ENCODE measurements at places on chromosomes 3 and 15.
A peak's percentile ranks its signal among the peaks of the same experiment; 100 is the strongest.

GRCh38 chr3:184696697-184697096, 15.2 kb downstream of the MAGEF1 start:
- no peak for DNase-seq

GRCh38 chr15:39578851-39579486, 1.9 kb upstream of the THBS1 start:
- no peak for DNase-seq

DNA sequence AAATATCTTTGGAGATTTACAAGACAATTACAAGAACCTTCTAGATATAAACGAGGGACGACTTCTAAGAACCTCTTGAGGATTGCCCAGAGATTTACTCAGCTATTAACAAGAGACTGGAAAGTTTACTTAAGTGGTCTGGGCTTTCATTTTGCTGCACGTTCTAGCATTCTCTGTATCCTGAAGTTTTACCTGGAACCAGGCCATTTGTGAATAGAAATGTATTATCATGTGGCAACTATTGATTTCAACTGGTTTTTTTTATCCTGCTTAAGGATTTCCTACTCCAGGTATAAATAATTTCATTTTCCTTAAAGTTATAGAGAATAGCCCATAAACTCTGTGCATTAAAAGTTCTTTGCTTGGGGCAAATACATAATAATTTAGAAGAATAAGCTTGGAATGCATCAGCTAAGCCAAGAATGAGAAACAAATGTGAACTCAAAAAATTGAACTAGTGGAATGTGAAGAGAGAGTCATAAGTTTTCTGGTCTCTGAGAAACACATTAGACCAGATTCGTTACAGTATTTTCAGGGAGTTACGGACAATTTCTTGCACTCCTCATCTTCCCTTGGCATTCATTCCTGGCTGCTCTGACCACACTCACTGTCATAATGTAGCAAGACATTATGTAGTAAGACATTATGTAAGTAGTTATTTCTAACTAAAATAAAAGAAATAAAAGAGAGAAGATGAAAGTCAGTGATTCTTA, 1.3 kb downstream of the AQP9 start:
- no peak for DNase-seq

- no peak for DNase-seq
Measured at GRCh38 chr3:150165396-150166094, 194.8 kb upstream of the PFN2 start.

DNA sequence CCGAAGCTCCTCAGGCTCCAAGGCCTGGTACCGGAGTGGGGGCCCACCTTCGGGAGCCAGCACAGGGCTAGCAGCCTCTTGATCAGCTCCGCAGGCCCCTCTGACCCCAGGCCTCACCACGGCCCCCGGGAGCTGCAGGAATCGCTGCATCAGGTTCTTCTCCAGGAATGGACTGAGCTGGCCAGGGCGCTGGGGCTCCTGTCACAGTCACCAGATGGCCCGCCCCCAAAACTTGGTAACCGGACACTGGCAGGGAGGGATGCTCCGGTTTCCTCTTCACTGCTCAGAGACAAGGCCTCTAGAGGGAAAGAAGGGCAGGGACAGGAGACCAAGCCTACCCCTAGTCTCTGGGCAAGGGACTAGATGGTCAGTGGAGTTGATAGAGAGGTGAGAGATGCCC, 9.9 kb downstream of the AP3B2 start:
- DNase-seq: no peak

DNA sequence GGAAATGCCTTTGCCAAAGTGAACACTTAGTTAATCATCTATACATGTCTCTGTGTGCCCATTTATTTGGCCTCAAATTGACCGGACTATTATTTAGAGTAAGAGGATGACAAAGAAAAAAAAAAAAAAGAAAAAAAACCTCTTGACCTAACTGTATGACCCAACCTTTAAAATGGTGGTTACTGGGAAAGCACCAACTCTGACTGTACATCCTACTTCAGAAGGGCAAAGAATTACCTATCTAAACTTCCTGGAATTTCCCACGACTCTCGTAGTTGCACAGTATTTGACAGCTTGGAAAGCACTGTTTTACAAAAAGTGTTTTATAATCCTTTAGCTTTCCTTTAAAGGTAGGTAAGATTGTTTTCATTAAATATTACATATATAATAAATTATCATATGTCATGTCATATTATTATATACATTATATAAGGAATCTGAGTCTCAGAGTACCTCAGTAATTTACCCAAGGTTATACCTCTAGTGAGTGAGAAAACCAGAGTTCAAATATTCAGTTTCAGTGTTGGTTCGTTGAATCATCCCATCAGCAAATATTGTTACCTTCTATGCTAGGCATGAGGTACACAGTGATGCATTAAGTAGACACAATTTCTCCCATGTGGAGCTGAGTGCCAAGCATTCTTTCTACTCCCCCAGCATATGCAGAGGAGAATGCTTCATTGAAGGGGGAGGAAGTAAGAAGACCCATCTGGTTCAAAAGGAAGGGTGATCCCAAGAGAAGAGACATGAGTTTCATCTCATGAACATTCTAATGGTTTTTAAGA, 5.0 kb downstream of the BCL2A1 start:
- DNase-seq: no peak

GRCh38 chr3:46876313-46877300, 914 bp upstream of the PTH1R start:
- DNase-seq: no peak

GRCh38 chr3:38210141-38210757, 44.9 kb downstream of the OXSR1 start:
- DNase-seq: no peak

GRCh38 chr3:8574040-8574669, 70.4 kb downstream of the SSUH2 start:
- no peak for DNase-seq

GRCh38 chr3:7205962-7206361, 345.0 kb downstream of the GRM7 start:
- DNase-seq: no peak

GRCh38 chr3:123635217-123635616, 50.4 kb upstream of the HACD2 start:
- peak; percentile 87 for DNase-seq

DNA sequence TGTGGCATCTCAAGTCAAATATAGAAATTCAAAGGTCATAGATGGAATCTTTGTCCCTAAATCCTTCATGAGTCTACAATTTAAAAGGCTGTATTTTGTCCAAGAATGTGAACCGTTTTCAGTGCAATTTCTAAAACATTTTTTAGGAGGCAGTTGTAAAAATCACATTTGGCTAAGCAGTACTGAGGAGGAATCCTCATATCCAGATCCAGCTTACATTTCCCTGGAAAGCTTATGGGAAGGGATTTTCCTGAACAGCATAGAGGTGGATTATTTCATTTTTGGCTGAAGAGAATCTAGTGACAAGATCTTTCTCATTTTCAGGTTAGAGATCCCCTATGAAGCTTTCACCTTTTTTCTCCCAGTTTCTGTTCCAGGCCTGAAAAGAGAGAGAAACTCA, 178.4 kb downstream of the POLR2M start:
- no peak for DNase-seq

DNA sequence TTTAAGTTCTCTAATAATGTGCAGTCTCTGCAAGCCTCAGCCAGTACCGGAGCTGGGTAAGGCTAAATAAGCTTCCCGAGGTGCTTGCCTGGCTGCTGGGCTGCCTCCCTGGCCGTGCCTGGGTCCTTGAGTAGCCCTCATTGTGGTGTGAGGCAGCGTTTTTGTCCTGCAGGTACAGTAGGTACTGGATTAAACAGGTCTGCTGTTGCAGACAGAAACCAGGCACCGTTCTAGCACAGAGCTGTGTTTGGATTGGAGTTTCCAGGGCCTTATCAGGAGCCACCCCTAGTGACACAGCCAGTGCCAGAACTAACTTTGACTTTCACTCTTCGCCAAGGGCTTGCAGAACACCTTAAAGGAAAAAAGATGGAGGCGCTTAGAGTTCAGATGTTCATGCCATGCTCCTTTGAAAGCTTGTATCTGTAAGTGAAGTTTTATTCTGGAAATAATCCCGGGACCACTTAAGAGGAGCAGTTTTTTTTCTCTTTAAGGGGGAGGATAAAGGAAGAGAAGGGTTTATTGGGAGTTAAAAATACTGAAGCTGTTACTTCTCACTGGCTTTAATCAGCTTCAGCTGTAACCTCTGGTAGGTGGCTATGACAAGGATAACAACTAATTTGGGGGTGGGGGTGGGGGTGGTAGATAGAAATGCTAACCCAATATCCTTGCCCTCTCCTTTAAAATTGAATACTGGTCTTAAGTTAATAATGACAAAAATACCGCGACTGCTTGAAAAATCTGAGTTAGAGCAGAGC, 126.8 kb downstream of the MITF start:
- DNase-seq: no peak

GRCh38 chr15:28952666-28953491, 67.1 kb downstream of the APBA2 start:
- DNase-seq: no peak

DNA sequence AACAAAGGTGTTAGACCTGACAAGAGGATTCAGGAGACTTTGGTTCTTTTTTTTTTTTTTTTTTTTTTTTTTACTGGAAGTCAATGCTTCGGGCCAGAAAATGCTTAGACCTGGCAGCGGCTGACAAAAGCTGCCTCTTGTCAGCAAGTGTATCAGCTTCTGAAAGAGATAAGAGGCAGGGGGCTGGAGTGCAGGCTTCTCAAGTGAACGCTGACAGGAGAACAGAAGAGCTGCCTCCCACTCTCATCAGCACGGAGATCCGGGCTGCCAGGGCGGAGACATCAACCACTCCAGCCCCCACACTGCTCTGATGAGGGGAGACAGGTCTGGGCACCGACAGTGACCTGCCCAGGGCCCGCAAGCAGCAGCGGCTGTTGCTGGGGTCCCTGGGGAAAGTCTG, 9.4 kb upstream of the SCN5A start:
- no peak for DNase-seq

DNA sequence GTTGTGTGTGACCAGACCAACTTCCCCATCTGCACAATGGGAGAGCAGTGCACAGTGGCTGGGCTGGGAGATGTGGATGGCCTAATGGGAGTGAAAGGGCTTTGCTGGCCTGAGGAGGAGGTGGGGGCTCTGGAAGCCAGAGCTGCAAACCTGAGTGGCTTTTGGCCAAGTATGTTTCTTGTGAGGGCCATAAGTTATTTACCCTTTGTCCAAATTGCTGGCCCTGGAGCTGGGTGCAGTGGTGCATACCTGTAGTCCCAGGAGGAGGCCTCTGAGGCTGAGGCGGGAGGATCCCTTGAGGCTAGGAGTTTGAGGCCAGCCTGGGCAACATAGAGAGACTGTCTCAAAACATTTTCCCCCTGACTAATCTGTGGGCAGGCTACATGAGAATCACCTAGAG, 129.1 kb downstream of the WNT7A start:
- no peak for DNase-seq

DNA sequence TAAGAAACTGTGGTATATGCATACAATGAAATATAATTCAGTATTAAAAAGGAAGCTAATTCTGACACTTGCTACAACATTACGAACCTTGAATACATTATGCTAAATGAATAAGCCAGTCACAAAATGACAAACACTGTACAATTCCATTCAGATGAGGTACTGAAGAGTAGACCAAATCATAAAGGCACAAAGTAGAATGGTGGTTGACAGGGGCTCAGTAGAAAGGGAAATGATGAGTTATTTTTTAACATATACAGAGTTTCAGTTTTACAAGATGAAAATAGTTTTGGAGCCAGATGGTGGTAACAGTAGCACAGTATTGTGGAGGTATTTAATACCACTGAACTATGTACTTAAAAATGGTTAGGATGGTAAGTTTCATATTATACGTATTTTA, 254.6 kb upstream of the RBMS3 start:
- no peak for DNase-seq

DNA sequence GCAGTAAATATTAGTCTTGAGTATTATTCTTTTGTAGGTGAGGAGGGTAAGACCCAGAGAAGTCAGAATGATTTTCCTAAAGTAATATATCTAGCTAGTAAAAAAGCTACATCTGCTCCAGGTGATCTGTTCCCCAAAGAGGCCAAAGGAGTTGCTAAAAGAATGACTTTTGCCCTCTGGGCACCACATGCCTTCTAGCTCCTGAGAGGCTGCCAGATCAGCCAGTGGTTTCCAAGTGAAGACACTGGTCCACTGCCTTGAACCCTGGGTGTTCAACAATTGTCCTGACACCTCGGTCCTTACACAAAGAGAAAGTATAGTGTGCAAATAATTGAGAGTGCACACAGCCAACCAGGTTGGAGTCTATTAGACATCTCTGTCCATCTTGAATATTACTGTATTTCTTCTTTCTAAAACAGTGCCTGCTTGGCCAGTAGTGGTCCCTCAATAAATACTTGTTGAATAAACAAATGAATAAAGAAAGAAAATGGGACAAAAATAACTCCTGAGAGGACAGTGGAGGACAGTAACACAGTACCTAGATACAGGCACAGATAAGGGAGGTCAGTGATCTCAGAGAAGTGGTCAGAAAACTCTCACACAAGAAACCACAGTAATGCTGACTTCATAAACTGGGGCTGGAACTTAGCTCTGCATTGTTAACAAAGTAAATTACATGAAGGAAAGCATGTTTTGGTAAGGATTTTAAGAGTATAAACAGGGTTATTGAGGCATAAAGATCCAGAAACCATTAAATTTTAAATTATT, 56.6 kb upstream of the CSTA start:
- DNase-seq: no peak

Data from NCI-H1092 (cell line).